Dorsolateral prefrontal cortex (tissue), 122 donors: ENCODE measurements at places on chromosomes 12 and 14.
A peak's percentile ranks its signal among the peaks of the same experiment; 100 is the strongest.

GRCh38 chr12:93751864-93752610 is 74.9 kb downstream of the CRADD start:
- no peak for DNase-seq

DNA sequence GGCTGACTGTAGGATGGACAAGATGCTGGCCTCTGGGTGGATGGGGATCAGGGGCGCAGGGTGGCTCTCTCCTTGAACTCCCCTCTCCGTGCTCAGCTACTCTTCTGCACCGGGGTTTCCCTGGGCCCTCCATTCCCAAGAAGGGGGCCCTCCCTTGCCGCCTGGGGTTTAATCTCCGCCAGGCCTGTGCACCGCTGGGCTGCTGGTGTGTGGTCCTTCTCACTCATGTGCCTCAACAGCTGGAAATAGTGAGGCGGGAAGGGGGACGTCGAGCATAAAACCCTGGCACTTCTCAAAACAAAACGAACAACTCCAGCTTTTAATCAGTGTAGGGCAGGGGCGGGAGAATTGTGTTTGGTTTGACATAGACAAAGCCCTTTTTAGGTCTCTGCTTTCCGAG is 19.0 kb upstream of the SMOC1 start:
- DNase-seq: no peak

GRCh38 chr12:31728289-31728916 is 418 bp downstream of the AMN1 start:
- peak; percentile 57 for DNase-seq

DNA sequence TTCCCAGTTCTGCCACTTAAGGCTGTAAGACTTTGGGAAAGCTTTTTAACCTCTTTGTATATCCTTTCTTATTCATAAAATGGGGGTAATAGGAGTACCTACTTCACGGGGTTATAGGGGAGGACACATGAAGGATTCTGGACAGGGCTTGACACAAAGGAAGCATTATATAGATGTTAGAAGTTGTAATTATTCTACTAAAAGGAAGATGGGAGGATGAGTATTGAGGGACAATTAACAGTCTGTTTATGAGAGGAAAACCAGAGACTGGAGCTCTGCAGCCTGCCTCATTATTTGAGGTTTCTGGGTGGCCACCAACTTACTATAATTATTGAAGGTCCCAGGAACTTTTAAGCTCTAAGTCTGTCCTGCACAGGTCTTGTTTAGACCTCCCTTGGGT is 34.0 kb downstream of the PELI2 start:
- no peak for DNase-seq

GRCh38 chr14:60760644-60761364 is 26.2 kb downstream of the MNAT1 start:
- no peak for DNase-seq

GRCh38 chr14:85254711-85255110 is 275.2 kb upstream of the FLRT2 start:
- no peak for DNase-seq

DNA sequence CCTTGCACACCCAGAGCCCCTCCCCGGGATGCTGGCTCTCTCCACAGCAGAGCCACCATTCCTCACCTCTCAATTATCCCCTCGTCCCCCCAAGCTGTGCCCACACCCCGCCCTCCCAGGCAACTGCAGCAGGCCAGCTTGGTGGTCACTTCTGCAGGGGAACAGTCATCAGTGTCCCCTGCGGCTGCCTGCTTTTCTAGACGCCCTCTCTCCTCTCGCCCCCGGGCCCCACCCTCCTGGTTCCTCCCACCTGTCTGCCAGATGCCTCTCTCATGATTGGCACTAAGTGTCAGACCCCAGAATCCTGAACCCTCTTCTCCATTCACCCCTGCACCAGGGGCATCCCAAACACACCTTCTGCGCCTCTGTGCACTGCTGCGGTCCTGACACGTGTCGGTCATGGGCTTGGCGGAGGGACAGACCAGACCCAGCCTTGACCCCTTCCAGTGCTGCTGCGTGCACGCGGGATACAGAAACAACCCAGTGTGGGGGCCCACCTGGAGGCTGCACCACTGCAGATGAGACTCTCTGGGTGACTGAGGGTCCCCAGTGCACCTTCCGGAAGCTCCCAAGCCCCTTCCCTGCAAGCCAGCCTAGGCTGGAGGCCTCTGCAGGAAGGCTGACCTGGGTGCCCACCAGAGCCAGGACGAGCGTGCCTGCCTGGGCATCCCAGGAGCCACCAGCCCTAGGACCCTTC is 99.5 kb downstream of the SETD3 start:
- no peak for DNase-seq

GRCh38 chr14:75426332-75427125 is 1.3 kb upstream of the JDP2 start:
- no peak for DNase-seq

DNA sequence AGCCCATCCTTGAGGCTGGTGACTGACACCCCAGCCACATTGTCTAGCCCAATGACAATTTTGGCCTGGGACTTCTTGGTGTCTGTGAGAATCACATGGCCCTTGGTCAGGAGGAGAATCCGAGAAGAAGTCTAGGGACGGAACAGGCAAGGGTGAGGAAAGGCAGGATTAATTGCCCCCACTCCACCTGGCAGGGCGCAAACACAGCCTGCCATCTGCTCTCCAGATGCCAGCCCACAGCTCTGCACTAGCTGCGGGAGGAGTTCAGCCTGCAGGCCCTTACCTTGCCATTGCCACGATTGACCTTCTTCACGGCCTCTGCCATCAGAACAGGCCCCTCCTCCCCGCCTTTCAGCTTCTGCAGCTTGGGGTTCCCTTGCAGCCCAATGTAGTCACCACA is 13.1 kb upstream of the TAC3 start:
- DNase-seq: no peak

GRCh38 chr12:24798335-24798734 is 150.6 kb downstream of the BCAT1 start:
- DNase-seq: no peak

GRCh38 chr12:104991565-104992128 is 5.5 kb downstream of the NOPCHAP1 start:
- DNase-seq: no peak

DNA sequence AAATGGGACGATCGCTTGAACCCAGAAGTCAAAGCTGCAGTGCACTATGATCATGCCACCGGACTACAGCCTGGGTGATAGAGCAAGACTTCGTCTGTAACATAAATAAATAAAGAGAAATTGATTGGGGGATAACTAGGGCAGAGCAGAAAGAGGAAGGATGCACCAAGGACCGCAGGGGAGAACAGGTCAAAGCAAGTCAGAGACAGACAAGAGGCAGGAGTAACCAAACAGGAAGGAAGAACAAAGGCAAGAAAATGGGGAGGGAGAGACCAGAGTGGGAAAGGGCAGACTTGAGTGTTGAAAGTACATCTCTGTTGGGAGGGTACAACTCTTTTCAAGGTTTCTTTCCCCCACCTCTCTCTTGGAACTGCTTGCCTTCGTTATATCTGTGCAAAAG is 50.8 kb upstream of the ELK3 start:
- no peak for DNase-seq

DNA sequence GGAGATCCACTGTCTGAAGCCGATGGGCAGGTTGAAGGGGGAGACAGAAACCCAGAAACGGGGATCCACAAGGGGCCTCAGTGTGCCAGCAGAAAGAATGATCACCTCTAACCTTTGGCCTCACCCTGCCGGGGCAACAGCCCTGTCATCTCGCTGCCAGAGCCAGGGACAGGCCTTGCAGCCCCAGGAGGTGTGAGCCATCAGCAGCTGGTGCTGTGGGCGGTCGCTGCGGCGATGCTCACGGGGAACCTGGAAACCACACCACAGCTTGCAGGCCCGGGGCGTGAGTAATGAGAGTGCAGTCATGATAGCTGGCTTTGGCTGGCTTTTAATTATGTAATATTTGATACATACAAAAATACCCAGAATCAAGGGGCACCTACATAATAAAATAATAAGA is 4.7 kb upstream of the TTC7B start:
- DNase-seq: no peak

- no peak for DNase-seq
These were observed 3.7 kb upstream of the CAMKK2 start for GRCh38 chr12:121300083-121300819.

DNA sequence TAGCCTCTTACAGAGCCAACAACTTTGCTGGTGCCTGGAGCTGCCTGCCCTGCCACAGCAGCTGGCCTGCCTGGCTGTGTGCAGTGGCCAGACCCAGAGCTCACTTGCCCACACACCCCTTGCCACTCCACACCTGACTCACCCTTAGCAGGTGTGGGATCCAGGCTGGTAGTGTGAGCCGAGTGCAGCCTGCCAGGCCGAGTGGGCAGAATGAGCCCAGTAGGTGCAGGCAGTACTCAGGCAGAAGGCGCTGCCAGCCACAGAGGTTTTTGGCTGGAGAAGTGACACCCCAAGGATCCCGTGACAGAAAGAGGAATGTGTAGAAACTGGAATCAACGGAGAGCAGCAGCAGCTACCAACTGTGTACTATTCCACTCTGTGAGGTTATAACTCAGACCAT is 29.8 kb upstream of the PYGL start:
- DNase-seq: peak; percentile 50

DNA sequence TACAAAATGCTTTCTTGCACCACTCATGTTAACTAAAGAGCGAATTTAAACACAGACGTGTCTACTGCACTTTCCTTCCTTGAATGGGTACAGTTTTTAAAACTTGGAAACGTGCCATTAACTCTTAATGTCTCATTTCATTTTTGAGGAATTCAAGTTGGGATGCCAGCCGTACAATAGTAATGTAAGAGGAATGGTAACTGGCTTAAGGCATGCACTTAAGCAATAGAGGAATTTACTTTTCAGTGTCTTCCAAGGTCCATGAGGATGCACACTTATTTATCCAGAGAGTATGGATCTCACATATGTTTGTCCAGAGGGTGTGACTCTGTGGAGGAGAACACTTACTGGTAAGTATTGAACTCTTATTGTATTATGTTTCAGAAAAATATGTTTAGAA is 52.9 kb downstream of the PPP4R4 start:
- no peak for DNase-seq

DNA sequence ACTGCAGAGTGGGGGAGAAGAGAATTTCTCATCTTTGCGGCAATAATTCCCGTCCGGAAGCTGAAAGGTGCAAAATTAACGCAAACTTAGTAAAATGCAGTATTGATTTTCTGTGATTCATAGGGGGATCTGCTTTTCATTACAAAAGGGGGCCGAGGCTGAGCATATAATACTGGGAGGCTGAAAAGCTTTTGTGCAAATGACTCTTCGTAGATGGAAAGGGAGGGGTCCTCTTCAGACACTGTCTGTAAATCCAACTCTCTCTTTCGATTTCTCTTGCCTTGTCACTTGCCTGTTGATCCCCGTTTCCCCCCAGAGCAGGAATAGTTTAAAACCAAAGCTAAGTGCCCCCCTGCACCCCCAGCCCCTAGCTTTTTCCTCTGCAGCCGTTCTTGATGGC is 258.2 kb downstream of the VRK1 start:
- no peak for DNase-seq
